Stimulated activated naive CD8-positive, alpha-beta T cell treated with anti-CD3 and anti-CD28 coated beads, Interleukin-15, Interleukin-2, amounts not matched to agents 100 U/mL and 50 U/mL, for 24 hours (primary cell): ENCODE measurements at places on chromosomes 5 and 9.

DNA sequence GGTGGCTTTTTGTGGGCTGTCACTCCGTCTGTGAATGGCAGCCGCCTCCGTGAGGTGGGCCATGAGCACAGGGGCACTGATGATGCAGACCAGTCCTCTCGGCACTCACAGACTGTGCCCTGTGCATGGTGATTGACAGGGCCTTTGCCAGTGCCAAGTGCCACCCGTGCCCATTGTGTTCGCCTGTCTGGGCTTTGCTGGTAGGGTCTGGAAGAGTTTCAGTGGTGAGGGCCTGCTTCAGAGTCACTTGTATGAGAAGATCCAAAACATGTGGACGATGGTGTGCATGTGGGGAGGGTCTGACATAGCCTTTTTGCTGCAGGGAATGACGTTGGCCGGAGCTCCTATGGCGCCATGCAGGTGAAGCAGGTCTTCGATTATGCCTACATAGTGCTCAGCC is 34.9 kb downstream of the TENT4A start:
- DNase-seq = no peak

DNA sequence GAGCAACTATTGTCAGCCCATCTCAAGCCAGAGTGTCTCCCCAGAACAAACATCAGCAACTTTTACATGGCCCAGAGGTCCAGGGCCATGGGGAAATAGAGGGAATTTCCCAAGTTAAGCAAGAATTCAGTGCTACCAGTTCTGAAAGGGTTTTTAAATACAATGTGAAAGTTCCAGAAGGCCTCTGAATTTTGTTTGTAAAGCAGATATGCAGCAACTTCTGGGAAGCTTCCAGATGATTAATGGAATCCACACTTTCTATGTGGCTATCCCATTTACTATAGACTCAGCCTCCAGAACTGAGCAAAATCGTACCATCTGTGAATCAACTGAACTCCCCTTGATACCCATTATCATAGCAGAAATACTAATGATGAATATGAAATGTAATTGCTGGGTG is 93.8 kb downstream of the FEM1C start:
- DNase-seq = no peak

DNA sequence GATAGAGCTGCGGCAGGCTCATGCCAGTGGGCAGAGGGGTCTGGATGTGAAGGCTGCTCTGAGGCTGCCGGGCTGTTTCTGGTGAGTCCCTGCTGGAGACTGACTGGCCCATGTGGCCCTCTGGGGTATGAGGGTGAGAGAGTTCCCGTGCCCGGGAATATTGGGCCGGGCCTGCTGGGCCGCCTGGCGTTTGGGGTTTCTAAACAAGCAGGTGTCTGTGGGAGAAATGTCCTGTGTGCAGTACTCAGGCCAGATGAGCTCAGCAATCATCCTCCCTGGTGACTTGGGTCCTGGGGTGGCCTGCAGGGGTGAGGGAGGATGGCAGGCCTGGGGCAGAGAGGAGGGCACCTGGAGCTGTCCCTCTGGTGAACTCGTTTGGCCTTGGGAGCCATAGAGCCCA is 74.9 kb downstream of the MACROH2A1 start:
- no peak for DNase-seq

DNA sequence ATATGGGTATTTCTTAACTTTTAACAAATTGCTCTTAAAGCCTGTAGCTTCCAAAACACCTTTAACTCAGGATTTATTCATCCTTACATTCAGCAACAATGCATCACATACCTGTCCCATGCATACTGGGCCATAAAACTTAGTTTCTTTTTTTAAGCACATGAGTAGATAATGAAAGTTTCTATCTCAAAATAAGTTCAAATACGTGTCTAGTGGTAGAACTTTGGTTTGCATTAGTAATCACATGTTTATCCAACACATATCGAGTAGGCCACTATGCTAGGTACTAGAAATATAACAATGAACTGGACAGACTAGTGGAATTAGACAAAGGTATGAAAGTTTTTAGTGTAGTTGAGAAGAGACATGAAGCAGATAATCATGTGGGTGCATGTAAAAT is 99.6 kb downstream of the DOCK2 start:
- DNase-seq = no peak

GRCh38 chr5:103842936-103843335 is 280.3 kb upstream of the NUDT12 start:
- DNase-seq = no peak

- DNase-seq = no peak
Observed at GRCh38 chr9:117926031-117926658, 221.9 kb downstream of the TLR4 start.

- DNase-seq = no peak
Observed at GRCh38 chr5:13943676-13944075, 812 bp downstream of the DNAH5 start.

- DNase-seq = no peak
Observed at GRCh38 chr9:113355040-113355596, 5.8 kb downstream of the BSPRY start.

DNA sequence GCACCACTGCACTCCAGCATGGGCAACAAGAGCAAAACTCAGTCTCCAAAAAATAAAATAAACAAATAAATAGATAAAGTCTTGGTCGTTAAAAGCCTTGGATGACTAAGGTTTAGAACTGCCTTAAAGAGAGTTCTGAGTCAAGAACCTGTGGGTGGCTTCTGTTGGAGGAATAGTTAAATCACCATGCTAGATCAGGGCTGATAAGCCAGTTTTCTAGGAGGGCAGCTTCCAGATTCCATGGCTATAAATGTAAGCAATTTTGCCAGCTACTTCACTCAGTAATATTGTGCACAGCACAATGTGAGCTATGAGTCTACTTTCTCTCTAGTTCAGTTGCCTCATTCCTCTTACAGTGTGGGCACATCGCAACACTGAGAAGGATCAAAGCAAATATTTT is 242.1 kb upstream of the NUDT12 start:
- DNase-seq = no peak
